ENCODE measurements at places on chromosomes 12 and 14. TPM values are rescaled to one million over a fixed set of nuclear protein-coding genes. Genes with fewer than 3 reads are reported as not detected.

OR4K1 gene
- 2.2 TPM for total RNA-seq

- no peak for DNase-seq
These were observed 379.3 kb downstream of the RGS6 start for GRCh38 chr14:72311516-72311915.

AQP6 gene
- total RNA-seq, result 0.48 TPM

DNA sequence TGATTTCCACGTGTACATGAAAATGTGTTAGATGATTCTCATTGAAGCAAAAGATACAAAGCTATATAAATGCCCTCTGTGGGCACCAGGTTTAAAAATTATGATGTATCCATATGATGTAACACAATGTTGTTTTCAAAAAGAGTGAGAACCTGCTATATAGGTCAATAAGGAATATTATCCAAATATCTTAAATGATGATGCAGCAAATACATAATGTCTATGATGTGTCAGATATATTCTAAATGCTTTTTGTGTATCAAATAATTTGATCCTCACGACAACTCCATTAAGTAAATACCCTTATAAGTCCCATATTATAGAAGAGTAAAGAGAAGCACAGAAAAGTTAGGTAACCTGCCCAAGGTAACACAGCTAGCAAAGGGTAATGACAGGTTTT lies 393.0 kb upstream of the DCN start:
- DNase-seq, result no peak

DNA sequence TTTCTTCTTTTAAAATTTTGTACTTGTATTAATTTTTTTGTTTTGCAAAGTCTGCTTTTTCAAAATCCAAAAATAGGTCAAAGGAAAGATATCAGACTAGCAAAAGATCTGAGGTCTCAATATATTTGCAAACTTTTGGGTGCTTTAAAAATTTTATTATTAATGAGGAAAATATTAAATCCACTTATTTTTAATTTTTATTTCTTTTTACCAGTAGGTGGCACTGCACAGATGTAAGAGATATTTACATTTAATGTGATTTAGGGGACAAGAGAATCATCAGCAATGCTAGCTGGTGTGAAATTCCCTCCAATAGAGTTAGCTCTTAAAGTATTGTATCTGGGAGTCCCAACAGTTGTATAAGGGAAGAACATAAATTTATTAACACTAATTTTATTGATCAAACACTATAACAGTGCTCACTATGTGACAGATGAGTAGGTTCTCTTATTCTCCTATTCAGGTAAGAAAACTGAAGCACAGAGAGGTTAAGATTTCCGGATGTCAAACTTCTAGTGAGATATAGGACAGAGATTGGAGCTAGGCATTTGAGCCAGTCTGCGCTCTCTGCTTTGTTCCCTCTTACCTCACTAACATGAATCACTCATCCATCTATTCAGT lies 30.5 kb downstream of the ALX1 start:
- DNase-seq, result no peak

DNA sequence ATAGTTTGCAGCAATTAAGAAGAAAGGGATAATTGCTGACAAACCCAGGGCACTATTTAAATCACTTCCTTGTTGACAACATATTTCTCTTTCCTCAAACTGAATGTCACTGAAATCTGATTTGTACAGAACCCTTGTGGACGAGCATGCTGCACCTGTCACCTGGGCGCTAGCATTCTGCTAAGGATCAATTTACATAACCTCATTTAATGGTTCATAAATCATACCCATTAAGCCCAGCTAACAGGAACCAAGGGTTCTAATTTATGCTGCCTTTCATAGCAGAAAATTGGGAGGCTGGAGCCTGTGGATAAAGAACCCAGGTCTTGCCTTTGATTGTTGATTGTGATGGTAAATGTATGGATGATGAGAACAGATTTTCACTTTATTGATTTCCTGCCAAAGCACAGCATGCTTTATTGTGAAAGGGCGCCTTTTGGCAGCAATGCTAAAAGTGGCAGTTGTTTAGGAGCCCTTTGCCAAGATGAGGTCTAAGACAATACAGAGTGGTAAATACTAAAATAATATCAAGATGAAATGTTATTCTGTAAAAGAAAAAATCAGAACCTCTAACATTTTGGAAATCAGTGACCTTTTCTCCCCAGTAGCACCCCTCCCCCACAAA lies 95.4 kb downstream of the NKX2-1 start:
- DNase-seq, result no peak

NKX2-1 gene
- 2.9 TPM for total RNA-seq

CCDC63 gene
- total RNA-seq, result not detected

TMEM52B gene
- total RNA-seq, result 0.48 TPM

Data from umbilical cord (tissue), 2 donors.